ENCODE measurements at places on chromosomes 5 and 9. TPM values are rescaled to one million over a fixed set of nuclear protein-coding genes. Genes with fewer than 3 reads are reported as not detected.

Gene OR1L1
- not detected for total RNA-seq

Gene PRRX2
- total RNA-seq: 35.5 TPM

- no peaks in the 10 kb centered on the region for H3K27me3 ChIP-seq
- H3K4me3 ChIP-seq: no peak overlapping the region
- no peak for DNase-seq
- H3K4me1 ChIP-seq: no peaks in the 10 kb centered on the region
These were observed 145.7 kb downstream of the SEMA6A start for GRCh38 chr5:116428966-116429365.

DNA sequence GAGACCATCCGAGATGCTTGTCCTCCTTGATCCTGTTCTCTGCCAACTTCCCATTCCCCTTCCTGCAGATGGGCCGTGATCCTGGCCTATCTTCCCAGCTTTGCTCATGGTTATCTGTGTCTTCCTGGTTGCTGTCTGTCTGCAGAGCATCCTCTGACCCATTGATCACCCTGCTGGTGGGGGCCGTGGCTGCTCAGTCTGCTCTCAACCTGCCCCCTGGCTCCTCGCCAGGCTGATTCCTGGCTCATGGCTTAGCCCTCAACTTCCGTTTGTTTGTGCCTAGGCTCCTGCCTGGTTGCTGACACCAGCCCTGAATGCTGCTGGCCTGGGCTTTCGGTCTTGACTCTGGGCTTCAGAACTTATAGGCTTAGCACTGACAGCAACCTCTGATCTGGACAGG is 67.1 kb upstream of the SMIM15 start:
- H3K4me1 ChIP-seq: peaks cover 13% of the 10 kb centered on the region
- H3K27me3 ChIP-seq: peaks cover 2% of the 10 kb centered on the region
- DNase-seq: no peak
- H3K36me3 ChIP-seq: no peaks in the 10 kb centered on the region
- H3K27ac ChIP-seq: no peak overlapping the region

DNA sequence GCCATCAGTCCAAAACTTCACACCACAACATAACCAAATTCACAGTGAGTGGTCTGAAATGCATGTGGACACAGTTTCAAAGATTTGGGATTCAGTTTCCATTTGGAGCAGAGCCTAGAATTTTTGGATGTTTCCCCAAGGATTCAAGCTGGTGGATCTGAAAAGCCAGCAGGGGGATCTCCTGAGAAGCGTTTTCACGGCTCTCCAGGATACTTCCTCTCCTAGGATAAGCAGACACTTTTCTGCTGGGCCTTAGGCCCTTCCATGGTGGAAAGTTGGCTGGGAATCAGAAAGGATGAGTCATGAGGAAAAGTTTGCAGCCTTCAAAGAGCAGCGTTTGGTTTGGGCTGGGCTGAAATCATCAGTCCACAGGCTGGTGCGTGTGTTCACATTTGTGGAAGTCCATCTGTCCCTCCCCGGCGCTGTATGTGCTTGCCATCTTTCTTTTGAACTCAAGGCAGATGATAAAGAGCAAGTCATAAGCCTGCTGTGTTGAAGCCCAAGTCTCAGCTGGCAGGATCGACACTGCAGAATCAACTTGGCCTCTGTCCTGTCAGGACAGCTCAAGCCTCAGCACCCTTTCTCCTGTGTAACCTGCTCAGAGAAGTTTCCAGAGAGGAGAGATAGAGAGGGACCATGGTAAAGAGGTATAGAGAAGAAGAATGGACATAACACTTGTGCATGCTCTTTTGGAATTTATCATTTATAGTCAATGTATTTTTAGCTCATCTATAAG is 152.6 kb upstream of the MSX2 start:
- no peak overlapping the region for H3K4me3 ChIP-seq
- H3K27me3 ChIP-seq: no peaks in the 10 kb centered on the region
- DNase-seq: peak; percentile 19

All from HFFc6 (cell line).